Gastroesophageal sphincter (tissue), 4 donors: ENCODE measurements at places on chromosomes 12 and 14. TPM values are rescaled to one million over a fixed set of nuclear protein-coding genes. Genes with fewer than 3 reads are reported as not detected.

DNA sequence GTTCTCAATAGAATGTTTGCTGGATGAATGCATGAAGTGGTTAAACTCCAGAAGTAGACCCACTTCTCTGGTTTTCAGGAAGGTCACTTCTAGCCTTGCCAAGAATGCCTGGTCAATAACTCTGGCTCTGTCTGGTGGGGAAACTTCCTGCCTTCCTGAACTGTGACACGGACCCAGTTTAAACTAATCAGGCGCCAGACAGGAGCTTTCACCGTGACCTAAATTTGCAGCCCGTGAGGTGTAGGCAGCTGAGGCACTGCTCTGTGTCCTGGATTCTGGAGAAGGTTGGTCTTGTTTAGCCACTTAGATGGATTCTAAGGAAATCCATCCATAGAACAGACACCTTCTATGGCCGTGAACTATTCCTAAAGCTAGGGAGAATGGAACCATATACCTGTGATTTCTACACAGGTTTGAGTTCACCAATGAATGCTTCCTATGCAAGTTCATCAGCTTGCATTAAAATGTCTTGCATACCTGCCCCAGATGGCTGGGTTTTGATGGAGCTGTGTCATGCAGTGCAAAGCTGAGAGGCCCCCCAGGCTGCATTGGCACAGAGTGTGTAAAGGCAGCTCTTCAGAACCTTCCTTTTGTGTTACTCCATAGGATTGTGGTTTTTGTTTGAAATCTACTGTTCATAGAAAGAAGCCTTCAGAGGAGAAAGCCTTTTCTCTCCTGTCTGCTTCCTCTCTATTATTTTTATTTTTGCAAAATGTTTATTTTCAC lies 4.4 kb downstream of the CHST11 start:
- ATAC-seq = no peak

DNA sequence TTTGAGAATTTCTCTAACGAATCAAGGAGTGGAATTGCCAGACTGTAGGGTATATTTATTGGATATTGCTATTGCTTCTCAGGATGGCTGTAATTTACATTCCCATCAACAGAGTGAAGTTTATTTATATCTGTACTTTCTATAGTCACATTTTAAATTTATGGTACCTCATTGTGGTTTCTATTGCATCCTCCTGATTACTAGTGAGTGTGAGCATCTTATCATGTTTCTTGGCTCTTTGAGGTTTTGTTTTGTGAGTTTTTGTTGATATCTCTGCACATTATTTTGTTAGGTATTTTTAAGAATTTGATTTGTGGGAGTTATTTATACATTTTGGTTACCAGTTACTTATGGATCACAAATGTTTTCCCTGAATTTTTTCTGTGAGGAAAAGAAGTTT lies 13.9 kb downstream of the DNM1L start:
- no peak for ATAC-seq

DNA sequence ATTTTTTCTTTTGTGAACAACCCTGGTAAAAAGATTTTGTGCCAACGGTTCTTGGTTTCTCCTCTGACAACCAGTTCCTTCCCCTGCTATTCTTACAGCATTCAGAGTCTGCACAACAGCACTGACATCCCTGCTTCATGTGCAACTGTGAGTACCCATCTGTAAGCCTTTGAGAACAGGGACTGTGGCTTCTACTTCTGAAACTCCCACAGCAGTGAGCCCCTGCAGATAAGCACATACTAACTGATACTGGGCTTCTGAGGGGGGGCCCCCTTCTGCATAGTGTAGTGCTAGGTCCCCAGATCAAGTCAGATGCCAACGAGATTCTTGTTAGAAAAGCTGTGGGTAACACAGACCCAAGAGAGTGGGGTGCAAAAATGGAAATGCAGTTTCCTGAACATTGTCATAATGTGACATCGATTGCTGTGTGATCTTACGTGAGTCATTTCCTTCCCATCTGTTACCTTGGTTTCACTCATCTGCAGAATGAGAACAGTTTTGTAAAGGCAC lies 11.1 kb upstream of the NINJ2 start:
- ATAC-seq = no peak

- ATAC-seq = peak; percentile 47
These were observed 700 bp downstream of the SLC35E3 start for GRCh38 chr12:68746572-68747180.

Gene CDCA3
- 5.9 TPM for total RNA-seq

Gene C1RL
- total RNA-seq = 111 TPM

Gene CCNT1
- total RNA-seq = 20.8 TPM

Gene ADAM21
- 0.13 TPM for total RNA-seq
